ENCODE measurements at places on chromosomes 12 and 14.

- DNase-seq = peak; percentile 69
Measured at GRCh38 chr12:45425426-45425825, 209.5 kb downstream of the ANO6 start.

GRCh38 chr14:74671789-74672188 is 41.1 kb downstream of the AREL1 start:
- DNase-seq = peak; percentile 84

GRCh38 chr14:104700225-104700651 is 10.8 kb downstream of the INF2 start:
- DNase-seq = no peak

DNA sequence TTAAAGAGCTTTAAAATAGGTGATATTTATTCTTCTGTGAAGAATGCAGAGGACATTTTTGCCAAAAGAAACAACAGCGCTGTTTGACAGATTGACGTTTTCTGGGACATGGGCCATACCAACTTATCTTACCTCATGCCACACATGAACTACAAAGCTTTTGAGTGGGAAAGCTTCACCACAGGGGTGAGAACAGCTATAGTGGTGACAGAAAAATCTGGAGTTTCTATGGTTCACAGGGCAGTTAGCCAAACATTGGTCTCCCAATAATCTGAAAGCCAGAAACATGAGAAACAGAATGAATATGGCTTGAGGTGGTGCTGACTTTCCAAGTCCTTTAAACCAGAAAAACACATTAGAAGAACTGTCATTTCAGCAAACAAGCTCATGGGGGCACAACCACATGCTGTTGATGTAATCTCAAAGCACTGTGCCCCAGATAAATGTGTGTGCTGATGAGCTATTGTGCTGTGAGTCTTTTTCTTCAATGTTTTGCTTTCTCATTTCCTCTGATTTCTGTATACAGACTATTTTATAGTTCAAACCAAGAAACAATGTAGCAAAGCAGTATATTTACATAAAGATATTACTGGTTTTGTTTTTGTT is 905.4 kb downstream of the SLC16A7 start:
- peak; percentile 8 for DNase-seq

DNA sequence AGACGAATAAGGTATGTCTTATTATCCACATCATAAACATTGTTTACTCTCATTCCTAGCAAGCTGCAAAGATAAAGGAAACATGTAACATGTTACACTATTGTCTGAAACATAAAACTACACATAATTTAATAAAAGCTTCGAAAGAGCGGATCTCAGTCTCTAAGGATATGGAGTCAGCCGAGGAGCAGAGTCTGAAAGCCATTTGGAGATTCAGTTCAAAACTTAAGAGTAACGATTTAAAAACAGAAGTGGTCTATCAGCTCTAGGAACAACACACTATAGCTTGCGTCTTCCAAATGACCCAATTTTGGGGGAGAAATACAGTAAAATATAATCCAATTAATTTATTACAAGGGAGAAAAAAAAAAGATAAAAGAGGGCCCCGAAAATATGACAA is 775 bp downstream of the NEMF start:
- DNase-seq = peak; percentile 28

DNA sequence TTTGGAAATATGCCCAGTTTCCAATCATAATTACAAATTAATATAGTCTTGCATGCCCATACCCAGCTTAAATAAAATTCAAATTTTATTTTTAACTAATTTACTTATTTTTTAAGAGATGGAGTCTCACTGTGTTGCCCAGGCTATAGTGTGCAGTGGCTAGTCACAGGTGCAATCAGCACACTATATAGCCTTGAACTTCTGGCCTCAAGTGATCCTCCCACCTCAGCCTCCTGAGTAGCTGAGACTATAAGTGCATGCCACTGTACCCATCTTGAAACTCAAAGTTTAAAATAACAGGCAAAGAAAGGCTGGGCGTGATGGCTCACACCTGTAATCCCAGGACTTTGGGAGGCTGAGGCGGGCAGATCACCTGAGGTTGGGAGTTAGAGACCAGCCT is 10.3 kb downstream of the MLH3 start:
- DNase-seq = no peak

GRCh38 chr14:90421001-90421631 is 24.3 kb downstream of the CALM1 start:
- no peak for DNase-seq

GRCh38 chr12:104446646-104447421 is 9.9 kb upstream of the CHST11 start:
- no peak for DNase-seq

DNA sequence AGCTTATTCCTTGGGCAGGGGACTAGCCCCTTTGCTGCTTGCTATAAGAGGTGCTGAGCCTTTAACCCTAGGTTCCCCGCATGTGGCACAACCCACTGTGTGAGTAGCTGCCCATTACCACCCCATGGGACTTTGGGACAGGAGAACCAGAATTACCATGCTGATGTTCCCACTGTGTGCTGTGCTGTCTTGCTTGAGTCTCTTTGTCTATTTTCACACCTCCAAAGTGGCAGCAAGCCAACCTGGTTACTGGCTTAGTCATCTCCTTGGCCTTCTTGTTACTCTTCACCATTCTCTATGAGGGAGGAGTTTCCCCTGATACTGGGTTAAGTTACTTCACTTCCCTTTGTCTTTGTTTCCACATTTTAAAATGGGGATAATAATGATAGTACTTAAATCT is 73.4 kb upstream of the ETV6 start:
- peak; percentile 63 for DNase-seq
